Naive thymus-derived CD8-positive, alpha-beta T cell (primary cell): ENCODE measurements at places on chromosomes 13 and 19.

- no peak for DNase-seq
Observed at GRCh38 chr19:34482380-34483250, 1.1 kb downstream of the WTIP start.

DNA sequence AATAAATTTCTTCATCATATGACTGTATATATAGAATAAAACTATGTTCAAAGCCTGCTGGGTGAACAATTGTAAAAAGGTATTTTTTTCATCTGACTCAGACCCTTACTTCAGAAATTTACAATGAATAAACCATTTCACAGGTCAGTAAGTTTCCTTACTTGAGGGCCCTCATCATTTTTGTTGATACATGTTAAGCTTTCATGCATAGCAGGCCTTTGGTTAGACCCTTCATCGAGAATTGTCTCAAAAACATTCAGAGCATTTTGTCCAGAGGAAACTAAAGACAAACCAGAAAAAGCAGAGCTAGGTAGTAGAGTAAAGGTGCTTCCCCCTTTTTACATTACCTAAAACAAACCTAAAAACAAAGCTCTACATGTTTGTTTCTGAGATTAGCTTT is 46.2 kb downstream of the FNDC3A start:
- no peak for DNase-seq

DNA sequence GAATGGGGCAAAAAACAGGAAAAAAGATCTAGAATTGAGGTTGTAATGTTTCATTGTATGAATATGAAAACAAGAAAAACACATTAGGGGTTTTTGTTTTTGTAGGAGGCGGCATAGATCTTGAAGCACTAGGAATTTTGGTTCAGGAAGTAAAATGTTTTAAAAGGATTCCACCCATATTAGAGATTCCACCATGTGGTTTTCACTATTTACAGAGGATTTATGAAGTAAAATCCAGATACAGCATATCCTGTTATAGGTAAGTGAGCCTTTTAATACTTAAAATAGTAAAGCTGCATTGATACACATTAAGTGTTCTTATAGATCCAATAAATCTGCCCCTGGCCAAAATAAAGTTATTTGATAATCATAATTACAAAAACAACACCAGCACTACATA is 61.4 kb downstream of the MICU2 start:
- no peak for DNase-seq

- DNase-seq = no peak
Observed at GRCh38 chr19:1936430-1936829, 4.5 kb upstream of the CSNK1G2 start.

DNA sequence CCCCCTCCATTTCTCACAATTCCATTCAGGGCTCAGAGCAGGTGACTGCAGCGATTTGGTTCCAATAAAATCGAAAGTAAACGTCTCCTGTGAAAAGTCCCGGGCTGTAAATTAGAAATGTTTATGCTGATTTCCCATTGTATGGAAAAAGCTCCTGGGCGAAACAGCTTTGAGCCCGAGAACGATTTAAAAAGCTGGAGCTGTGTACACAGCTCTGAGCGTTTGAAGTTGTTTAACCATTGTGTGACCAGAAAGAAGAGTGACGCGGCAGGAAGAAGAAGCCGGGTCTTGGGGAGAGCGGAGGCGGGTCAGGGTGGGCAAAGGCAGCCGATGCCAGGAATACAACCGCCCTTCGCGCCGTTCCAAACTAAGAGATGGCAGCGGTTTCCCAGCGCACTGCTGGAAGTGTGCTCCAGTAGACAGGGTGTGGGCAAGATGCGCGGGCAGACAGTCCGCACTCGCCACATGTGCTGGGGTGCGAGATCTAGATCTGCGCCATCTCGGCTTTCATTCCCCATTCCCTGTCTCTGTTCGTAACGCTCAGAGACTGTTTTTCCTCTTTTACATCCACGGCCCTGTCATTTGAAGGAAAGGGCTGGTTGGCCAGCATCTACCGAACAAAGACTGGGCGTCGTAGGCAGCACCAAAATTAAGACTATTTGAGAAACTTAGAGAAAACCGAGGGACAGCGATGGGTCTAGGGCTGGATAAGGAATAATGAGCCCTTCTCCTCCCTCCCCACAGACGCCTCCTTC is 960 bp upstream of the GSX1 start:
- DNase-seq = no peak

GRCh38 chr13:49225223-49226042 is 5.3 kb downstream of the MLNR start:
- no peak for DNase-seq

DNA sequence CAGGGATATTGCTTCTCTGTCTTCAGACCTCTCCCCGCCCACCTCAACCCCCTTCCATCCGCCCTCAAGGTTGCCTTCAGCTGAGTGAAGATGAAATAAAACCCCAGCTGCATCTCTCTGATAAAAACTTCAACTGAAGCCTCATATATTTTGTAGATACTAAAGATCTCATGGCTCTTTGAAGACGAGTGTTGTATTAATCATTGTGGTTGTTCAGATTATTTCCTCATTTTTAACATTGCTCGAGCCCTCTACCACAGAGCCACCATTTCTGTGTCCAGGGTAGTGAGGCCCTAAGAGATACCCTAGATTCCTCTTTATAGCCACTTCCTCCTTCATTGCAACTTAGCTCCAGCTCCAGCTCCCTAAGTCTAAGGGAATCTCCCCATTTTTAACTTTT is 312.8 kb upstream of the ZNF507 start:
- DNase-seq = no peak

DNA sequence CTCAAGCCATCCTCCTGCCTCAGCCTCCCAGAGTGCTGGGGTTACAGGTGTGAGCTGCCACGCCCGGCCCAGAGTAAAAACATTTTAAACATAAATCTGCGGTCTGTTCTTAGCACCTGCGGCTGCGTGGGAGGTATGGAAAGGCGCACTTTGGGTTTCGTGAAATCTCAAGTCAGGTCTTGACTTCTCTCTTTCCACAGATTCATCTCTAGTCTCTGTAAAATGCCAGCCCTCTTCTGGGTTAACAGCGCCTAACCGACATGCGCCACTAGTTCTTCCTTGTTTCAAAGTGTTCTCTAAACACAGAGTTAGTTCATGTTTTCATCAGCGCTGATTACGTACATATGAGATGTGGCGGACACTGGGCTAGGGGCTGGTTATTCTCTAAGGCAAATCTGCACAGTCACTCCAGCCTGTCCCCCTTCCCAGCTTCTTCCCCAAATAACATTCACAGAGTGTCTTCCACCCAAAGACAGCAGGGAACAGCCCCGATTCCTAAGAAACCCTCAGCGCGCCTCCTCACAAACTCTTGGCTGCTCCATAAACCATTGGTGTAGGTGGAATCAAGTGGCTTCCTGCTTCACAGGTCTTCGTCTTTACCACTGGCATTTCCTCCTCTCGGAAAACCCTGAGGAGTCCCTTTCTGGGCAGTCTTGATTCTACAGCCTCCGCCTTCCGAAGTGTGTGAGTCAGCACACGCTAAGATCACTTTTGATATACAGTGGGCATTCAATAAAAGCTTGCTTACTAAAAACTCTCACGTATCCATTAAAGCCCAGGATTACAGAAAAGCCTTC is 1.4 kb downstream of the PARP4 start:
- DNase-seq = peak; percentile 7

GRCh38 chr19:53546758-53547513 is 9.0 kb downstream of the ZNF331 start:
- DNase-seq = no peak

DNA sequence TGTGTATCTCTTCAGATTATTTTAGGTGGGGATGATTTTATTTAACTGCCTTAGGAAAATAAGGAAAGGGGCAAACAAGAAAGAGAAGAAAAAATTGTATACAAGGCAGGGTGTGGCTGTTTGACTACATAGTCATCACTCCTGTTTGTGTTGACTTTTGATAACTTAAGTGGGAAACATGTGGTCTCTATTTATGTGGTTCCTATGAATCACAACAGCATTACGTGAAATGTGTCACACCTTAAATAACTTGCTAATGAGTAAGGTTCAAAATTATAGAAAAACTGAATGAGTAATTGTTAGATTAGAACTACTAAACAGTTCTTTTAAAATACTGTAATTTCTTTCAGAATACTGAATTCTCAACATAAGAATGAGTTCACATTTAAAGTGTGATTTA is 69.3 kb downstream of the LMO7 start:
- DNase-seq = no peak

DNA sequence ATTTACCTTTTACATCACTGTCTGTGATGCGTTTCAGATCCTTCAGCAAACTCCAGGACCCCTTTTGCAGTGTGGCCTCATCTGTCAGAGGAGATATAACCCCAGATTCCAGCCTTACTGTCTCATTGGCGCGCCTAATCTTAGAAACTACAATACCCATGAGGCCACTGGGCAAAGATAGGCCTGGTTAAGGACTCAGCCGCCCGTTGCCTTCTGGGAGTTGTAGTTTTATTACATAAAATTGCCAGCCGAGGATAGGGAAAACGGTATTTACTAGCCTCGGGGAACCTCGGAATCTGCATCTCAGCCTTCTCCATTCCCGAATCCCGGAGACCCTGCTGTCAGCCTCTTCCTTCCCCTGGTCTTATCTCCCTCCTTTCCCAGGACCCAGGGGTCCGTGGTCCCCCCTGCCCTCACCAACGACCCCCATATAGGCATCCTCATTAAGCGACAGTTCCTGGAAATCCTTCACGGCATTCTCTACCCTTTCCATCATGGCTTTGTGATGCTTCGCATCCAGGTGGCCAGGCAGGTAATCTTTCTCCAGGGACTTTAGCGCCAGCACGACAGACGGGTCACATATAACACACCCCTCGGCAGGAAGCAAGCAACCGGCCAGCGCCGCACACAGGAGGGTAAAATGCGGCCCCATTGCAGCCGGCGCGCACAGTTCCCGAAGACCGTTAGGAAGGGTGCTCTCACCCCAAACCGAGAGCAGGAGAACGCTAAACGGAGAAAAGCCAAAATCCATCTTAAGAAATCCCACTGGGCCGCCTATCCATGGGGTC is 1.3 kb downstream of the IZUMO1 start:
- peak; percentile 42 for DNase-seq

- DNase-seq = no peak
Observed at GRCh38 chr19:29836409-29836825, 24.6 kb downstream of the CCNE1 start.

- no peak for DNase-seq
Observed at GRCh38 chr13:32036126-32036695, 4.6 kb downstream of the FRY start.

- no peak for DNase-seq
Observed at GRCh38 chr19:40933025-40933424, 51.0 kb upstream of the CYP2A7 start.

GRCh38 chr13:64505336-64505910 is 2724.7 kb downstream of the PCDH9 start:
- DNase-seq = no peak

- DNase-seq = no peak
Observed at GRCh38 chr13:53941588-53942190, 913.1 kb downstream of the OLFM4 start.

DNA sequence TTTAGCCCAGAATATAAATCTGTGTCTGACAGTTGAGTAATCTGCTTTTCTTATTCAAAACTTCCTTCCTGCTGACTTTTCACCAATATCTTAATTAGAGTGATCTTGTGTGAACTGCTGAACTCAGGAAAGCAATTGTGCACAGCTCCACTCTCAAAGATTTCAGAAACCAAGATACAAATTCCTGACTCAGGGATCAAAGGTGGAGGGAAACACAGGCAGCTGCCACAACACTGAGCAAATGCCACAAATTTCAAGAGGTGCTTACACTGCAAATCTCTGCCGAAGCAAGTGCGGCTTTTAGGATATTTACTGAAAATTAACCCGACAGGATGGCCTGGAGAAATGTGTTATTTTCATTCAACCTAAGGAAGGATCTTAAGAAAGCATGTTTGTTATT is 111.4 kb downstream of the STOML3 start:
- no peak for DNase-seq

DNA sequence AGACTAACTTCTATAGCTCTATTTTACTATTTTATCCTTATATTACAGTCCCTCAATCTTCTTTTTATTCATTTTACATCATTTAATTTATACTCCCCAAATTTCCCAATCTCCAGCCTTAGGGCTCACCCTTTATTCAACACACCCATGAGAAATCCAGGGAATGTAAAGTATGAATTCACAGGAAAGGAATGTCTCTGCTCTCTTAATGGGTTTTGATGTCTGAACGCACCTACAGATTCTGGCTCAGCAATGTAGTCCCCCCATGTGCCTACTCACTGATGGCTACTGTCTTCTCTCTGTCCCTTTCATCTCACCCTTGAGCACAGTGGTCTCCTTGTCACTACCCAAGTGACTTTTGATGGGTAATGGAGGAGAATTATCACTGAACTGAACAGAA is 32.8 kb downstream of the TNFSF13B start:
- no peak for DNase-seq

GRCh38 chr19:12952488-12953137 is 4.4 kb downstream of the GADD45GIP1 start:
- no peak for DNase-seq

- no peak for DNase-seq
Observed at GRCh38 chr19:5045956-5046338, 77.0 kb downstream of the KDM4B start.

GRCh38 chr19:32674153-32674930 is 638 bp downstream of the ANKRD27 start:
- DNase-seq = no peak

GRCh38 chr13:102017248-102017647 is 384.6 kb downstream of the FGF14 start:
- DNase-seq = no peak

GRCh38 chr13:25912961-25913360 is 138.9 kb downstream of the SHISA2 start:
- DNase-seq = no peak

DNA sequence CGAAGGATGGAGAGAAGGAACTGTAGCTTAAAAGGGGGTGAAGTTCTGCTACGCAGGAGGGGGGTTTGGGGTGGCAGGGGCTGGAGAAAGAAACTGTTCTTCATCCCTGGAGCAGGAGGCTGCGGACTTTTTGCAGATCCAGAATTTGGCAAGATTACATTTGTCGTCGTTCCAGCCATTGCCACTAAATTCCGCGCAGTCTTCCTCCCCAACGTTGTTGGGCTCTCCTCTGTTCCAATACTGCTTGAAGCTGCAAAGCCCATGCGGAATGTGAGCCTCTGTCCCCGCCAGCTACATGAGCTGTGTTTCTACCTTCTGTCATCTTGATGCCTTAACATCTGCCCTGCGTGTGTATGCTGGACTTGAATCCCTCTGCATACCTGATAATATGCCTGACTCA is 4.3 kb downstream of the CD209 start:
- no peak for DNase-seq

DNA sequence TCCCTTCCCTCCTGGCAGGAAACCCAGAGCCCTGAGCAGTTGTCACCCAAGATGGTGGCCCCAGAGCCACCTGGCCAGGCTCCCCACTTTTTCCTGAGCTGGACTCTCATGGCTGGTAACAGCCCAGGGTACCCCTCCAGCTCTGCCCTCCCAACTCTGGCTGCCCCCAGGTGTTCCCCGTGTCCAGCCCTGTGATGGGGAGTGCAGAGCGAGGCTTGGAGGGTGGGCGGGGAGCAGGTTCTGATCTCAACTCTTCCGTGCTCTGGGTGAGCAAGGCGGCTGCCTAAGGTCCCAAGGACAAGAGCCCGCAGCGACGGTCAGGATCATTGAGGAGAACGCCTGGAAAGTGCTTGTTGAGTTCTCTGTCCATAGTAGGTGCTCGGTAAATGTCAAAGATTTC is 54.7 kb upstream of the GAS6 start:
- no peak for DNase-seq
